ENCODE measurements at places on chromosomes 12 and 14.

- no peak for DNase-seq
These were observed 105.8 kb upstream of the SINHCAF start for GRCh38 chr12:31431721-31432240.

GRCh38 chr14:30681752-30682355 is 59.7 kb downstream of the SCFD1 start:
- DNase-seq: no peak

GRCh38 chr12:49015196-49015595 is 3.4 kb downstream of the PRKAG1 start:
- no peak for DNase-seq

GRCh38 chr12:27779416-27779919 is 565 bp upstream of the KLHL42 start:
- peak; percentile 11 for DNase-seq

DNA sequence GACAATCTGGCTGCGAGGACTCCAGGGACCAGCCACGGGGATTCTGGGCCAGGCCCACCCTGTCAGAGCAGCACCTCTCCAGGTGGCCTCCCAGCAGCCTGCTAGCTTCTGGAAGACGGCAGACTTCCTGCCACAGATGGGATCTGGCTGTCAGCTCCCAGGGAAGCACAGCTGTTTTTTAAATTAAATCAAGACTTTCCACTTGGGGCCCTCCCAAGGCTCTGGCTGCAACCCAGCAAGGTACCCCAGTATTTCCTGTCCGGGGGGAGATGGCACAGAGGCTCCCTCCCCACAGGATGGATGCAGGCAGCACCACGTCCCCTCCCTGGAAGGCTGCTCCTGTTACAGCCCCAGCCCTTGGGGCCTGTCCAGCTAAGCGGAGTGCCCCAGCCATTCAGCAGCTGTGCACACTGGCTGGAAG is 56.9 kb downstream of the ACTN1 start:
- no peak for DNase-seq

- DNase-seq: no peak
These were observed 12.3 kb upstream of the SLC35E3 start for GRCh38 chr12:68733661-68734071.

DNA sequence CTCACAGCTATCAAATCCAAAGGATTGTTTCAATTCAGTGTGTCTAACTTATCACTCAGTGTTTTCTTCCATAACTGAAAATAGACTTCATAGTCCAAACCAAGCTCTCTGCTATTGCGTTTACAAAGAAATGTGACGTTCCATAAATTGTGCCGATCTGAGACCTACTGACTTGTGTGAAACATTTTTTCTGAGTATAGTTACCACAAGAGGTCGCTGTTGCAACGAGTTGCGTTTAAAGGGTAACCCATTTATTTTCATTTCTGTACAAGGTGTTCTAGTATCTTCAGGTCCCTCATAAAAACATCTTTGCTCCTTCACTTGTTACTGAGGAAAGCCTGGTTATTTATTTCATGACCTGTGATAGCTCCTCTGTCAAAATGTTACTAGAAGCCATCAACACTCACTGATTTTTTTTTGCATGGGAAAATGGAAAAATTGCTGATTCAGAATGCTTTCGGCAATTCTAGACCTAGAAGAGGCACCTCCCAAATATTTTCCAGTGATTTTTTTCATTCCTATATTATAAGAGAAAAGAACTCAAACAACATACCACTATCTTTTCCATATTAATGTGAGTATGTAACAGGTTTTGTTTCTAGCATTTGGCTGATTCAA is 60.9 kb upstream of the OR4E1 start:
- peak; percentile 45 for DNase-seq

DNA sequence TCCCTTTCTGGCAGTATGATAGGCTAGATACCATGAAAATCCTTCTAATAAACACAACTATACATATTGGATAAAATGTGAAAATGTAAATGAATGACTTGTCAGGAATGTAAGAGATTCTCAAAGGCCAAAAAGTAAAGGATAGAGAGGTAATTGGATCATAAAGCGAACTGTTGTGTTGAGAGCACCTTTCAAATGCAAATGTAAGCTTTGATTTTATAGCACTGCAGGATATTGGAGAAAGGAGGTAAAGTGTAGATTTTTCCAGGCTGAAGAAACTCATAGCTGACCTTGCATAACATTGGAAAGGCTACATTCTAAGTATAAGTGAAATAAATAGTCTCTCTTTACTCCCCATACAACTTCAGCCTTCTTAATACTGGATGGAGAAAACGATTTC is 54.0 kb downstream of the PTPRB start:
- DNase-seq: no peak

DNA sequence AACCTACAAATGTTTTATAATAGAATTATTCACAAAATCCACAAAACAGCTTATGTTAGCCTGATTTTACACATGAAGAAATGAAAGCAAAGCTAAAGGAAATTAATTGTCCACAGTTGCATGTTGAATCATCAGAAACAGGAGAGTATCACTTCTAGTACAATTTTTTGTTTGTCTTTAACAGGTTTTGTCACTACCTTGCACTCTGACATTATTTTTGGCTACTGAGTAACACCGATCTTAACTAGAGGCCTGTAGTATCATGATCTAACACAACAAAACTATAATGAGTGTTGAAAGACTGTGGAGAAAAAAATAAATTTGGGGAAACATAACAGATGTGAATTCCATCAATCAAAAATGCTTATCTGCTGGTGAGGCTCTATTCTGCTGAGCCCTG is 60.1 kb downstream of the TAOK3 start:
- no peak for DNase-seq

- peak; percentile 45 for DNase-seq
These were observed 132.2 kb upstream of the NUDT4 start for GRCh38 chr12:93245543-93245942.

- DNase-seq: no peak
These were observed 321.4 kb upstream of the LRFN5 start for GRCh38 chr14:41285186-41285748.

DNA sequence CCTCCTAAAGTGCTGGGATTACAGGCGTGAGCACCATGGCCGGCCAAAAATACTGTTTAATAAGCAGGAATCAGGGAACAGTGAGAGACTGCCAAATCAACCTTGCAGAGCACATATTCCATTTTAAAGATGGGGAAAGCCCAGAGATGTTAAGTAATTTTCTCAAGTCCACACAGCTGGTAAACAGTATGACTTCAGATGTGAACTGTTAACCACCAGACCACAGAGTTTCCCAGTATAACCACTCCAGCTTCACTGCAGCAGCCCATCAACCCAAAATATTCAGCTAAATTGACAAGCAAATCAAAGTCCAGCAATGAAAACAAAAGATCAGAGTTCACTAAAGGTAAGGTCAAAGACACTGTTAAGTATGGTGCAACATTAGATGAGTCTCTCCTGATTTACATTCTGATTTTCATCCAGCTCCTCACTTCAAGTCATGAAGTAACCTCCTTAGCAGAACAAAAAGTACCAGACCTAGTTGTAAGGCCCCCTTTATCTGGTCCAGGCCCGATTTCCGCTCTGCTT is 82.1 kb downstream of the TRAFD1 start:
- DNase-seq: no peak

DNA sequence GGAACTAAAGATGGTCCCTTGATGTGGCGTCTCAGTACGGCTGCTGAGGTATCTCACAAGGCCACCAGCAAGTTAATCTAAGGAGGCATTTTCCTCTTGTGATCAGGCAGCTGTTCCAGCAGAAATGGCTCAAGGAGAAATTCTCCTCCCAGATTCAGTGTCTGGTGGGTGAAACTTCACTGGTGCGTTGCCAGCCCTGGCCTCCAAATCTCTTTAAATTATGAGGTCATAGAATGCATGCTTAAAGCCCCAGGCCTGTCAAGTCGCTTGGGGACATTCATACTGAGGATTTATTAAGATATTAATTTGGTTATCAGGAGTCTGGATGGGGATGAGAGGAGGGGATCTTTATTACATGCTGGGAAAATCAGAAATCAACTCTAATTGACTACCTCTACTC is 72.9 kb downstream of the PPP2R5C start:
- no peak for DNase-seq

DNA sequence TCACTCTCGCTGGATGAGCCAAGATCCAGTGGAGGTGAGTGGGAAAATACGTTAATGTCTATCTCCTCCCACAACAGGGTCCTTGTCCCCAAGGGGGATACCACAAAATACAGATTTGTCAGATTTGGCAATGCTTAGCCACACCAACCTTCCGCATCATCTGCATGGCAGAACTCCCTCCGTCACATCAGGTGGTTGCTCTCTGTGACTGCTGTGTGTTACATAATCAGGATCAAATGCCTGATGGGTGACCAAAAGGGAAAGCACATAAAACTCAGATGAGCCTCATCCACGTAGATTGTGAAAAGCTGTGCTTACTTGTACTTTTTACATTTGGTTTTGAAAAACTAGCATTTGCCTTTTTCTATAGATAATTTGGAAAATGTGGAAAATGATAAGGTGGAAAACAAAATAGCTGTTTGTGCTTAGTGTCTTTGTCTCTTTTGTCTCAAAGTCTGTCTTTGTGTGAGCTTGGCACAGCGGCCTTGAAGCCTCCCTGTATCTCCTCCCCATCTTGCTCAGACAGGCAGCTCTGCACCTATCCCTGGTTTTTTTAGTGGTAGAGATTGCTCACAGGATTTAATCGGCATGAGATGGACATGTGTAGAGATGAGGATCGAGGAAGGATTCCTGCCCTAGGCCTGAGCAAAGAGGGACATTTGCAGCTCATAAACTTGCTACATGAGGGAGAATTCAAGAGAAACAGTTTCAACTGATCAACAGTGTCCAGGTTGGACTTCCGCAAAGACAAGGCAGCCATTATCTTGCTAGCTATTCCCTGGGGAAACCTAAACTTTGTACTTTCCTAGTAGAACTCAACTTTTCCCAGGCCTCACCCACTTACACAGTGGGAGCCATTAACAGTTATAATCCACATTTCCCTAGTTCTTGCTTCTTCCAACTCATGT is 3.6 kb upstream of the FGF6 start:
- DNase-seq: no peak

DNA sequence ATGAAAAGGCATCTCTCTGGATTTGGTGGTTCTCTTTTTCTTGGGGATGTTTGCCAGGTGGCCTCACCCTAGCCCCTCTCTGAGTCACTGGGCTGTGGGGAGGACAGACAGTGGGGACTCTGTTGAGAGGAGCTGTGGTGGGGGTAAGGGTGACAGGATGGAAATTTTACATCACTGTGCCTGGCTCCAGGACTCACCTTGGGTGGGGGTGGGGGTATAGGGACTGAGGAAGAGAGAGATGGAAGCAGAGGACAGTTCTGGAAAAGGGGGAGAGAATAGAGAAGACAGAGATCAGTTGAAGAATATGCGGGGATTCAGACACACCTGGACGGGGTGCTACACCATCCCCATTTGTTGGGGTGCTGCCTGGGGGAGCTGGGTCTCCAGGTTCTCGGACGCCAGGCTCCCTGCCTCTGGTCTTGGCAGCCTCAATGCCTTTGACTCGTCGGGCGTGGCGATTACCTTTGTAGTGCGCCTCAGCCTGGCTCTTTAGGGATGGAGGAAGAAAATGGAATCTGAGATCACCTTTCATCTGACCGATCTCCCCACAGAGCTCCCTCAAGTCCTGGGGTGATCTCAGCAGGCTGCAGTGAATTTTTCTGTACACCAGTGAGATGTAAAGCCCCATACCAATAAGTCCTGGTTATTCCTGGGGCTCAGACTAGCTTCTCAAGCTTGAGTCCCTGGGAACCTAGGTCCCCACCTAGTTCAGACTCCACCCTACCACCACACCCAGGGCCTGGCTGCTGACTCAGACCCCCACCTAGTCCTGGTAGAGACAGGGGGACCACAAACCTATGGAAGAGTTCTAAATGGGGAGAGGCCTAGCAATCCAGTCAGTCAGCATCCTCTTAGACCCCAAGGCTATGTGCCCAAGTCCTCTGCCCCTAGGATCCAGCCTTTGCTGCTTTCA is 9.6 kb upstream of the GPR84 start:
- peak; percentile 35 for DNase-seq

GRCh38 chr12:44384136-44384535 is 492.0 kb downstream of the NELL2 start:
- no peak for DNase-seq

DNA sequence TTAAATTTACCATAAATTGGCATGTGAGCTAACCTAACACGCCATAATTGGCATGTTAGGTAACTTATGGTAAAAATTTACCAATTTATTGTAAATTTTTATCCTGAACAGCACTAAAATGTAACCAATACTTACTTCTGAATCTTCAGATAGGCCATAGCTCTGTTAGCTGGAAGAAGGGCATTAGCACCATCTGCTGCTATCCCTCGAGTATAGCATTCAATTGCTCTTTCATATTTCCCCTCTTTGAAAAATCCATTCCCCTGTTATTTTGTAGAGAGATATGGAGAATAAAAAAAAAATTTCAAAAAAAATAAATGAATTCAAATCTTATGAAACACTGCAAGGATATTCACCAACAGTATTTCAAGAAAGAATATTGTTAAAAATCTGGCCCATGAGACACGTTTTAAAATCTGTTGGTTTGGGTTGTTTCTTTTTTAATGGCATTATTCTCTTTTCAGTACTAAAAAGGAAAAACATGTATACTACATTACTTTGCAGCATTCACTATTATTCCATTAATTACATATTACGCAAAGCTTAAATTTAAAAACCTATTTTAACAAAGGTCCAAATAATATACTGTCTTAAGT is 19.1 kb downstream of the RPAP3 start:
- DNase-seq: peak; percentile 27

DNA sequence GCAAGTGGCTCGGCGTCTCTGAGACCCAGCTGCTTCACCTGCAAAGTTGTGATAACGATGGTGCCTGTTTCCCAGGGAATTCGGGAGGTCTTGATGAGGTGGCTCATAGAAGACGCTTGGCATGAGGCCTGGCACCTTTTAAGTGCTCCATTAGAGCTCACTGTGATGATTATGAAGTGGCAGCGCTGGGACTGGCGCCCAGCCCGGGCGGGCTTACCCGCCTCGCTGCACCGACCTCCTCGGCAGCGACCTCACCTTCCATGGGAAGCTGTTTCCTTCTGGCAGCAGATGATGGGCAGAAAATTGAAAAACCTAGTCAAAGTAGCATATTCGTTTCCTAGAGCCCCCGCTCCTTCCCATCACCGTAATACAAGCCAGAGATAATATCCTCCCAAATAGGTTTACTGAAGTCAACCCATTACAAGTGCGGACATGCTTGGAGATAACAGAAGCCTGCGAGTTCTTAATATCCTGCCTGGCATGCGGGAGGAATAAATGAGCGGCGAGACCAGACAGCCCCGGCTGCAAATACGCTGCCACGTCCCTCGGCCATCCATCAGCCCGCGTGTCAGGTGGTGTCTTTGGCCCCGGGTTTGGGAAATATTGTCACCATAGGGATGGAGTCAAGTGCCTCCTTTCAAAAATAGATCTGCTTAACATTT is 35.2 kb upstream of the DLK1 start:
- no peak for DNase-seq

GRCh38 chr14:94771158-94771905 is 1.4 kb upstream of the GSC start:
- peak; percentile 5 for DNase-seq

- DNase-seq: no peak
These were observed 182.3 kb downstream of the PELI2 start for GRCh38 chr14:56300495-56300894.

- DNase-seq: no peak
These were observed 180.2 kb upstream of the PZP start for GRCh38 chr12:9388379-9388778.

- no peak for DNase-seq
These were observed 148.2 kb downstream of the ADGRD1 start for GRCh38 chr12:131101703-131102492.

GRCh38 chr12:93198086-93198485 is 179.6 kb upstream of the NUDT4 start:
- DNase-seq: no peak

- DNase-seq: no peak
These were observed 19.1 kb downstream of the CDKL1 start for GRCh38 chr14:50377550-50378085.
